CD4-positive, alpha-beta T cell (primary cell): ENCODE measurements at places on chromosomes 6 and 20. TPM values are rescaled to one million over a fixed set of nuclear protein-coding genes. Genes with fewer than 3 reads are reported as not detected.

MAP1LC3A gene
- total RNA-seq: 17.7 TPM

UNC5CL gene
- 2.5 TPM for total RNA-seq

GNMT gene
- 2.1 TPM for total RNA-seq

ARMH2 gene
- total RNA-seq: not detected

TINAG gene
- not detected for total RNA-seq

MKKS gene
- total RNA-seq: 0.66 TPM

SAMD3 gene
- total RNA-seq: 28.7 TPM
